ENCODE measurements at places on chromosomes 2 and 18.

DNA sequence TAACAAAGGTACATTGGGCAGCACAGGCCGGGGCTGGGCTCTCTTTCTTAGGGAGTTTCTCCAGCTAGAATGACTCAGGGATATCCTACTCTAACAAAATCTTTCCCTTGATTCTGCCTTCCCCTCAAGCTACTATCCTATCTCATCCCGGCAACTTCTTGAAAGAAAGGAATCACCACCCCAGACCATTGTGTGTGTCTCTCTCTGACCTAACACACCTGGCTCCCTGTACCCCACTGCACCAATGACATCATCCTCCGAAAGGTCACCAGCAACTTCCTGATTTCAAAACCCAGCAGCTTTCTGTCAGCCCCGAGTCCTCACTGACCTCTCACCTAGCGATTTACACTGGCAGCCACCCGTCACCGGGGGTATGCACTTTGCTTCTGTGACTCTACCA is 72.1 kb upstream of the MAP4K4 start:
- no peak for DNase-seq

- DNase-seq, result no peak
These were observed 175.8 kb upstream of the HNRNPA3 start for GRCh38 chr2:177036747-177037146.

DNA sequence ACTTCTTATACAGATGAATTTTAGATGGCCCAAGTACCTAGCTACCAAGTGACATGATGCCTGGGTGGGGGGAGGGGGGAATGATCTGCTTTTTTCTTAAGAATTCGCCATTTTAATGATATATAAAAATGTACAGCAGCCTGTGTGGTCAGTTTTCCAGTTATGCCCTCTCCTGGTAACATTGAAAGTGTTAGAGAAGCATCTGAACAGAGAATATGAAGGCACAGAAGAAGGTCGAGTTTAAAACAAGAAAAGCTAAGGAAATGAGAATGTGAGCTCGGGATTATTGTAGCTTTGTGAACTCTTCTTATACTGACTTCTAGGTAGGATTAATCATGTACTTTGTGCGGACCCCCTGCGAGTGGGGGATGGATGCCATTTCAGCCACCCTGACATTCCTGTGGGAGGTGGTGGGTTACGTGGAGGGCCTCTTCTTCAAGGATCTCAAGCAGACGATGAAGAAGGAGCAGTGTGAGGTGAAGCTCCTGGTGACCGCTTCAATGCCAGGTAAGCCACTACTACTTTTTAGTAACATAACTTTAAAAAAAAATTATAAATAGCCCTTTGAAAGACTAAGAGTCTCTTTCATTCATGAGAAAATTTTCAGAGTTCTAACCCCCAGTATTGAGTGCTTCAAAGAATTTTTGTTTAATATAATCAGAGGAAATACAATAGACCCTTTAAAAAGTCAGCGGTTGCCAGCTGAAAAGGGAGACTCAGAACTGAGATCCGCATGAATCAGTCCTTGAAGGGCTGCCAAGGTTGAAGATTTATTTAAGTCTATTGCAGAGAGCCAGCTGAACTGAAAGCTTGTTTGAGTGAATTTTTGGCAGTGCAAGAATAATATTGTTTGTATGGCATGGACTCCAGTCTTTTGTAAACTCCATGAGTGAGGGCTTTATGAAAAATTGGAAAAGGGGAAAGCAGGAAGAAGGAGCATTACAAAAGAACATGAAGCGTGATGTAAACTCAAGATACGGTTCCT is 68.6 kb upstream of the RPE start:
- no peak for DNase-seq

DNA sequence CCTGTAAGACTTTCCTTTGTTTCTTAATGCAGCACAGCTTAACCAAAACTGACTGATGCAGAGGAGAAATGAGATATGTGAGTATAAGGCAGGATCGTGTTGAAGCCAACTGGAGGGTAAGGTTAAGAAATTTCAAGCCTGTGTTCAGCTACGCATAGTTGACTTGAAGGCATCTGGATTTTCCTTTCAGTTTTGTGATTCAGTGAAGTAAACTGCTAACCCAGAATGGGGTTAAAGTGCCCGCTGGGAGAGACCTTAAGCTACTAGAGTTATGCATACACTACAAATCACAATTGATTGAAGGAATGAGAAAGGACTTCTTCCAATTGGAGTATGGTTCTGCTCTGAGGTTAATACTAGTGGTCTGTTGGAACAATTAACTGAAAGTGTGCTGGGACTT is 22.6 kb downstream of the THSD7B start:
- DNase-seq, result no peak

GRCh38 chr18:39854291-39854690 is 2100.7 kb upstream of the PIK3C3 start:
- no peak for DNase-seq

DNA sequence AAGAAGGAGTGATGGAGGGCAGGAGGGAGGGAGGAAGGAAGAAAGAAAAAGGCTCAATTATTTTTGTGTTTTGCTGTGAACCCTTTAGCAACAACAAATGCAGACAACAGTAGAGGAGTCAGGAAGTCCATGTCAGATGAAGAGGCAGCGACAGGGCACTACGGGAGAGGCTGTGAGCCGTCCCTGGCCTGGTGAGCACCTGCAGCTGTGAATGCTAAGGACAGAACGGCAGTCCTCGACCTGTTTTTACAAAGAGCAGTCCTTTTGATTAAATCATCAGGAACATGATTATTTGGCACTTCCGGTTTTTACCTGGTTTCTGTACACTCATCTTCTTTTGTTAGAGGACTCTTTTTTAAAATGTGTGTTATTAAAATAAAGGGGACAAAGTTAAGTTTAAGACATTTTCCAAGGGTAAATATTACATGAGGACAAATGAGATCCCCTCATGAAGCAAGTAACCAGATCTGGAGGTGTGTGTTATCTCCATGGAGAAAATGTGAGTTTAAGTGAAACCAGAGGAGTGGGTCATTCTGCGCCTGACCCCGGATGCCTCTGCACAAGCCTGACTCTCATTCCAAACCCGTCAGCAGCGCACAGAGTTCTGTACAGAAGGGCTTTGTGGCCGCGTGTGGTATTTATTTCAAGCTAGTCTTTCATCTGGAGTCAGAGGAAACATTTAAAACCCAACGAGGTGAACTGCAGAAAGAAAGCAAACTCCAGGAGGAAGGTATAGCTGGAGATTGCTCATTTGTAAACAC is 492.5 kb downstream of the SOX11 start:
- DNase-seq, result no peak

DNA sequence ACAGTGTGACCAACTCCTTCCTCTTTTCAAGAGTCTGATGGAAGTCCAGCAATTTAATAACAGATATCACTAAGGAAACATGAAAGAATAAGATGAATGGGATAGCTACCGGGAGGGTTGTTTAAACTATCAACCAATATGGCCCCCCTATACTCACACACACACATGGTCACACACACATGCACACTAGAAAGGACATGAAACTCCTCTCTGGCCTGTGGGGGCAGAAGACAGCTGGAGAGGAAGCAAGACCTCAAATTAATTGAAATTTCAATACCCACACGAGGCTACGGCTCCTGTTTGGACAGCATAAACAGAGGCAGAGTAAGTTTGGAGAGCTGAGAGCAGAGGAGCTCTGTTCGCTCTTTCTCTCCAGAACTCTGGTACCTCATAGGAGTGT is 34.7 kb upstream of the REEP1 start:
- no peak for DNase-seq

Measured in left hindlimb (tissue), 1 donor.